ENCODE measurements at places on chromosomes 3 and 15.

DNA sequence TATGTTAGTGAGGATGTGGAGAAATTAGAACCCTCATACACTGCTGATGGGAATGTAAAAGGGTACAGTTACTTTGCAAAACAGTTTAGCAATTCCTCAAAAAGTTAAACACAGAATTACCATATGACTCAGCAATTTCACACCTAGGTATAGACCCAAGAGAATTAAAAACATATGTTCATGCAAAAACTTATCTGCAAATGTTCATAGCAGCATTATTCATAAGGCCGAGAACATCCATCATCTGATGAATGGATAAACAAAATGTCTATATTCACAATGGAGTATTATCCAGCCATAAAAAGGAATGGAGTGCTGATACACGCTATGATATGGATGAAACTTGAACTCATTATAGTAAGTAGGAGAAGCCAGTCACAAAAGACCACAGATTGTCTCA is 10.3 kb downstream of the SEC13 start:
- DNase-seq: no peak

GRCh38 chr3:123028233-123028828 is 768 bp upstream of the SEMA5B start:
- DNase-seq: no peak

DNA sequence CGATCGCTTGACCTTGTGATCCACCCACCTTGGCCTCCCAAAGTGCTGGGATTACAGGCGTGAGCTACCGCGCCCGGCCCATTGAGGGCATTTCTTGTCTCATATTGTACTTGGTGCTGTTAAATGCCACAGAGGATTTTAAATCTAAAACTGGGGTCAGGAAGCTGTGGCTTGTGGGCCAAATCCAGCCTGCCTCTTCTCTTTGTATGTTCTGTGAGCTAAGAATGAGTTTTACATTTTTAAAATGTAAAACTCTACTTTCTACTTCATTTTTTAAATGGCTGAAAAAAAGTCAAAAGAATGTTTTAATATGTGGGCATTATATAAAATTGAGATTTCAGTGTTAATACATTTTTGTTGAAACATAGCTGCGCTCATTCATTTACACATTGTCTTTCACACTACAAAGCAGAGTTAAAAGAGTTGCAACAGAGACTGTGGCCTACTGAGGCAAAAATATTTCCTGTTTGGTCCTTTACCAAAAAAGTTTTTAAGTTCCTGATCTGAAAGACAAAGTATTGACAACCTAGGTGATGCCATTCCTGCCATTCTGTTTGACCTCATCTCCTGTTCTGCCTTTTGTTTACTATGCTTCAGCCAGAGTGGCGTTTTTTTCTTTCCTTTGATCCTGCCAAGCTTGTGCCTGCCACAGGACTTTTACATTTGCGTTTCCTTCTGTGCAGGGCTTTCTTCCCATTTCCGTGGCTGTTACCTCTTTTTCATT is 50.4 kb downstream of the PDCD6IP start:
- no peak for DNase-seq

- DNase-seq: no peak
Observed at GRCh38 chr15:66763186-66764071, 61.4 kb downstream of the SMAD6 start.

GRCh38 chr3:116001151-116001621 is 377.9 kb downstream of the GAP43 start:
- DNase-seq: no peak

DNA sequence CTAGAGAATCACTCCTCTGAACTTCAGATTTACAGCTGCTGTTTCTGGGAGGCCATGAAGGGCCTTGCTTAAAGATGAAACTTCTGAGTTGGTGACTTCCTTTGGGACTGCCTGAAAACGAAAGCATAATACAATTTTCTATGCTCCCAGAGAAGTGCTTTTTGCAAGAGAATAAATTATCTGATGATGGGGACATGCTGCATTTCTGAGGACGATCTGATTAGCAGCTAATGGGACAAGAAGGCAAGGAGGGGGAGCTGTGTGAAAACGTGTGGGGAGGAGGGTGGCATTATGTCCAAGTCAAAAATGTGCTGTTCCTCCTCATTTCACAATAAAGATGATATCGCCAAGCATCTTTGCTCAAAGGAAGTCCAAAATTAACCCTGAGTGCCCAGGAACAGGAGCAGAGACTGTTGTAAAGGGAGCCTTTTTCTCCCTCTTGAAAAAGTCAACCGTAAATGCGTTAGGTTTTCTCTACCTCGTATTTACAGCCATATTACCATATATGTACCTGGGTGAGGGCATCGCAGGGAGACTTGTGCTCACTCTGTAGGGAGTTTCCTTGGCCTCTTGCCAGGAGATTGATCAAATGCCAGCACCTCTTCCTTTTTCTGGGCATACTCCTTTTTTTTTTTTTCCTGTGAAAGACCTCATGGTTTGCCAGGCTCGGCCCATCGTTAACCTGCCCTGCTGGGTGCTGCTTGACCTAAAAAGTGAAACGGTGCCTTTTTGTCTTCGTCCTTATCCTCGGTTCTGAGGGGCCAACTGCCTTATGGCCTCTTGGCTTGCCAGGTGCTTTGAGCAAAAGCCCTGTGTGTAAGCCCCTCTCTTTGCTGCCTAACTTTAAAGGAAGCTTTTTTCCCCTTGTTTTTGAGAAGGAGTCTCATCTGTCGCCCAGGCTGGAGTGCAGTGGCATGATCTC is 11.5 kb downstream of the ITPR1 start:
- no peak for DNase-seq

DNA sequence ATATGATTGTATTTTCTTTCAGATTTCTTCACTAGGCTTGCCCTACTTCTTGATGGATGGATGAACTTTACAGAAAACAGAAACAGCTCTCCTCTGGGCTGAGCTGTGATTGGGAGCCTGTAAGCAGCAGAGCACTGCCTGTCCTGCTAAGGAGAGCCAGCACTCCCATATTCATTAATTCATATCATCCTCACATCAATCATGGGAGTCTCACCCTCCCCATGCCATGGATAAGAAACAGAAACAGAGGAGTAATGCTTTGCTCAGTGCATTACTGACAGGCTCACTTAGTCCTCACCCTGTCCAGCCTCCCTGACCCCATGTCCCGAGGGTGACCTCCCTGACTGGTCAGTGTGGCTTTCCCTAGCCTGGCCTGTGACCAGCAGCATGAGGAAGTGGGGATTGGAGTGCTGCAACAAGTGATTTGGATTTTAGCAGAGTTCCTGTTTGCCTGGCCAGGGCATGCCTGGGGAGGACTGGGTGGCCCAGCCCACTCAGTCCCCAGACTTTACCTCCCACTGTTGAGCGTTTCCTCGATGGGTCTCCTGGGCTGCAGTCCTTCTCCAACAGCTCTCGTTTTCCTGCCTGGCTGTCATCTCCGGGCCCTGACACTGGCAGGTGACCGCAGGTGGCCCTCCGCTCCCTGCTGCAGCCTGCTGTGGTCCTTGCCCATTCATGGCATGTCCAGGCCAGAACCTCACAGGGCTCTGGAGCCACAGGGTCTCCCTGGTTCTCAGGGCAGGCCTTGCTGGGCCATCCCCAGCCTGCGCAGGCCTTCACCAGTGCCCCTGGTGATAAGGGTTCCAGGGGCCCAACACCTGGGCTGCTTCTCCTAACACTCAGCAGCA is 1.3 kb upstream of the TMIE start:
- DNase-seq: no peak

- no peak for DNase-seq
Observed at GRCh38 chr3:194517333-194517732, 30.5 kb upstream of the ATP13A3 start.

DNA sequence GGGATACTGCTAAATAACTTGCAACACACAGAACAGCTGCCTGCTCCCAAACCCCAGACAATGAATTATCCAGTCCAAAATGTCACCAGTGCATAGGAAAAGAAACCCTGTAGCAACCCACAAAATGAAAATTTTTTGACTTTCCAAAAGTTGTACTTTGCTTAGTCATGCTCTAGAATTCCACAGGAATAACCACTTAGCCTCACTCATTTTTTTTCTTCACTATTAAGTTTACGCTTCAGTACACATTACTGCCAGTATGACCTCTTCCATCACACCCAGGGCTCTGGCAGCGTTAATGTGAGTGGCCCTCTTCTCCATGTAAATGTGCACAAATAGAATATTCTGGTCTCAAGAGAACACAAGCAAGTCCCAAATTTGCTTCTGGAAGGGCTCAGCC is 259.8 kb downstream of the MAGI1 start:
- DNase-seq: no peak

GRCh38 chr3:85255949-85256348 is 297.2 kb downstream of the CADM2 start:
- no peak for DNase-seq

GRCh38 chr15:66833803-66834202 is 131.8 kb downstream of the SMAD6 start:
- DNase-seq: no peak

DNA sequence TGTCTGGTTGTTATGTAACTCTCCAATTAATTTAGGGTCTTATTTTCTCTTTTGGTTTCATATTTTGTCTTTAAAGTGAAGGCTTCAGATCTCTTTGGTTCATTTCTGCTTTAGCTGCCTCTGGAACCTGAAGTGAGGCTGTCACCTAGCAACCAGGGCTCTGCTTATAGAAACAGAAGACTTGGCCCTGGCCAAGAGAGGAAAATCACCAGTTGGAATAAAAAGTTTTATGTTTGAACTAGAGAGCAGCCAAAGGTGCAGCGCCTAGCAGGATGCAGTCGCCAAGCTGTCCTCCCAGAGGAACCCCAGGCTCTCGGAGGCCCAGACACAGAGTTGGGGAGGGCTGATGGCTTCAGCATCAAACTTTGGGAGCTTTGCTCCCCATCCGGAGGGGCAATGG is 41.1 kb downstream of the LYZL4 start:
- DNase-seq: no peak

- DNase-seq: no peak
Observed at GRCh38 chr3:46664188-46664970, 29.1 kb downstream of the ALS2CL start.

DNA sequence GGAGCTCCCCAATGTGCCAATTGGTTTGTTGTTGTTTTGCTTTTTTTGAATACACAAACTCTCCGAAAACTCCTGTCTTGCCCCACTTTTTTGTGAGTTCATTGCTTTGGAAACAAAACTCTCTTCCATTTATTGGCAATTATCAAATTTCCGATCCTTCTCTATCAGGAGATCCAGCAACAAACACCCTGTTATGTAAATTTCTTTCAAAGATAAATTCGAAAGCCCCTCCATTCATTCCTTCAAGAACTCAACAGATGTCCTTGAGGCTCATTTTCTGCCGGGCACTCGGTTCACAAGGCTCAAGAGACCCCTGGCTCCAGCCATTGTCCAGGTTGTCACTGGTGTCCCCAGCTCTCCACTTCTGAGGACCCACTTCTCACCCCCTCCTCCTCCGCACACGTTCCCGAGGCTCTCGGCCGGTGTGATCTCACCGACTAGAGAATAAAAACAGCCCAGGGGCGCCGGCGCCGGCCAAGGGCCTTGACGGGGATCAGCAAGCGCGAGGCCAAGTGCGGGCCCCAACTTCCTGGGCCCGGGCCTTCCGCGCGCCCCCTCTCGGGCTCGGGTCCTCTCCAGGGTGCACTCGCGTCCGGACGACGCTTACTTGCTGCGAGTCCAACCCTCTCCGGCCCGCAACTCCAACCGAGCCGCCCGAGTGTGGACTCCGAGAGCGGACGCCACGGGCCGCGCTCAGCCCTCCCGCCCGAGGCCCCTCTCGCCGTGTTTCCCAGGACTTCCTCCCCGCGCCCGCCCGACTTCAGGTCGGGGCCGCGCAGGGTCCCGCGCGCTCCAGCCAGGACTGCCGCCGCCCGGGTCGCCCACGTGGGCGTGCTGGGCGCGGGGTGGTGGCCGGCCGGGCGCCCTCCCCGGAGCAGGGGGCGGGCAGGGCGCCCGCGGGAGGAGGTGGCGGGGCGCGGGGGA is 533 bp upstream of the SMAD3 start:
- DNase-seq: no peak

- no peak for DNase-seq
Observed at GRCh38 chr3:4681301-4681700, 188.2 kb downstream of the ITPR1 start.

GRCh38 chr3:43104660-43105595 is 951 bp downstream of the POMGNT2 start:
- no peak for DNase-seq

GRCh38 chr3:176755977-176756376 is 441.3 kb downstream of the TBL1XR1 start:
- no peak for DNase-seq

- no peak for DNase-seq
Observed at GRCh38 chr3:94607778-94608177, 544.9 kb downstream of the NSUN3 start.

DNA sequence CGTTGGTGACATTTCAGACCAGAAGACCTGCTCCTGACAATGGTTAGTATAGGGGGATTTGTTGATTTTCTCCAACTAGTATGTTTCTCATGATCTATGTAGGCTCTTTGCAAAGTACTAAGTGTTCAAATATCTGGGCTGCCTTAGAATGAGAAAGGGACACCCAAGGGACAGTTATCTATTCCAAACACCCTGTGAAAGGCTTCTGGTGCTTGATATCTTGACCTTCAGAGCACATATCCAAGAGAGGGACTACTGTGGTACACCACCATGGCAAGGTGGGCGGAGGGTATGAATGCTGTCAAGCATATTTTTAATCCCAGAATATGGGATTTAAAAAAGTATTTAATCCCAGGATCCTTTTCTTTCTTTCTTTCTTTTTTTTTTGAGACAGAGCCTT is 1.1 kb downstream of the FANCD2OS start:
- DNase-seq: no peak

GRCh38 chr3:56320883-56321282 is 147.4 kb downstream of the ERC2 start:
- DNase-seq: no peak

DNA sequence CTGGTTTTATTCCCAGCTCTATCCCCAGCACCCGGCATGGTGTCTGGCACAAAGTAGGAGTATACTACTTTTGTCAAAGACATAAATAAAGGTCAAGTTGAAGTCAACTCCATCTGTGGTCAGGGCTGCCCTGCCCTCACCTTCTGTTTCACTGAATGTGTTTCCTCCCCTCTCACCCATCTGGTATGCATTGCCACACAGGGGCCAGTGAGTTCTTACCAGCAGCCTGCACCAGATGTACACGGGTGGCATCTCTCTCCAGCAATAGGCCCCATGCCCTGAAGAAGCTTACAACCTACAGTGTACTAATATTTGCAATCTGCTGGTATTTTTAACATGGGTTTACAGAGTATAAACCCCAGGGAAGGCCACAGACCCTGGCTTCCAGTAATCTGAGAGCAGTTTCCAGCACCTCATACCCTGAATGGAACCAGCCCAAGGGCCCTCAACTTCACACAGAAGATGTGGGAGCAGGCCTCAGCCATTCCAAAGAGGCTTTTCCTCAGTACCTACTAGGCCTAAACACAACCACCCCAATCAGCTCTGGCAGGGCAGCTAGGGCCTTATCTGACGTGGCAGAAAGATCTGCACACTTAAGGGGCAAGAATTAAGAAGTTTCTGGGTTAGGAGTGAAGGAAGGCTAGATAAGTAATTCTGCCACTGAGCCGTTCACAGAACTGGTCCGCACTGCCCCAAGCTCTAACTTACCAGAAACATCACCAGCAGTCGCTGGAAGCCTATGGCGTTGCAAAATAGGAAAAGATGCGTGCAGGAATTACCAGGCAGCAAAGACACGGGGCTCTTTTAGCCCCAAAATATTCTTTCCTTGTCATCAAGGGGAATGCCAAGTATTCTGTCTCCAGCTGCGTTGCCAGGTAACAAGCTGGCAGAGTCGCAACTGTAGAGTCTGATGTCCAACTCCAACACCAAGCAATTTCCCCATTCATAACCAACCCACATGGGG is 2.1 kb downstream of the IDH2 start:
- DNase-seq: no peak

- no peak for DNase-seq
Observed at GRCh38 chr15:101554115-101554915, 64.8 kb upstream of the PCSK6 start.
